CD4-positive, alpha-beta T cell treated with Interferon gamma for 1 hour (primary cell): ENCODE measurements at places on chromosomes 7 and 10.

DNA sequence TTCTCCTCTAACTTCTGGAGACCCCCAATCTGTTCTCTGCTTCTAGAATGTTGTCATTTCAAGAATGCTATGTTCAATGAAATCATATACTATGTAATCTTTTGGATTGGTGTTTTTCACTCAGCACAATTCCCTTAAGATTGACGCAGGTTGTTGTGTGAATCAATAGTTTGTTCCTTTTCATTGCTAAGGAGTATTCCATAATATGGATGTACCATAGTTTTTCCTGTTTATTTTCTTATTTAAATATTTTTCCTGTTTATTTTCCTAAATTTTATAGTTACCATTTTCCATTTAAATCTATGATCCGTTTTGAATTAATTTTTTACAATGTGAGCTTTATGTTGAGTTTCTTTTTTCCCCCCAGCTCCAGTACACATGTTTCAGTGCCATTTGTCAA, 604.5 kb downstream of the SUGCT start:
- DNase-seq, result no peak

- DNase-seq, result no peak
These were observed 223.4 kb downstream of the BMPER start for GRCh38 chr7:34128762-34129161.

DNA sequence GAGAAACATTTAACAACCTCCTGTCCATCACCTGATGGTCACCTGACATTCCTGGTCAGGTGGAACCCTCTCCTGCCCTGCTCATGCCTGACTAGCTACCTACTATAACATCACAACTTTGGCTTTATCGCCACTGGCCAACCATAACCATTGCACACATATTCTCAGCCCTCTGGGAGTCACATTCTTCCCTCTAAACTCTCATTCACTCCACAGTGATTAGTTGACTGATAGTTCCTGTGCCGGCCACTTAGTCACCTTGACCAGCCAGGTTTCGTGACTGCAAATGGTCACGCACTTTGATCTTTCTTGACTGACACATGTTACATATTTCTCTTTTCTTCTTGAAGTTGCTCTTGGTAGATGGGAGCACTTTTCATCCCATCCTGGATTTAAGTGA, 50.1 kb downstream of the GNAI1 start:
- DNase-seq, result no peak

GRCh38 chr10:113100281-113100680, 150.2 kb downstream of the TCF7L2 start:
- no peak for DNase-seq

GRCh38 chr7:45106-46090, 147.0 kb upstream of the FAM20C start:
- no peak for DNase-seq

DNA sequence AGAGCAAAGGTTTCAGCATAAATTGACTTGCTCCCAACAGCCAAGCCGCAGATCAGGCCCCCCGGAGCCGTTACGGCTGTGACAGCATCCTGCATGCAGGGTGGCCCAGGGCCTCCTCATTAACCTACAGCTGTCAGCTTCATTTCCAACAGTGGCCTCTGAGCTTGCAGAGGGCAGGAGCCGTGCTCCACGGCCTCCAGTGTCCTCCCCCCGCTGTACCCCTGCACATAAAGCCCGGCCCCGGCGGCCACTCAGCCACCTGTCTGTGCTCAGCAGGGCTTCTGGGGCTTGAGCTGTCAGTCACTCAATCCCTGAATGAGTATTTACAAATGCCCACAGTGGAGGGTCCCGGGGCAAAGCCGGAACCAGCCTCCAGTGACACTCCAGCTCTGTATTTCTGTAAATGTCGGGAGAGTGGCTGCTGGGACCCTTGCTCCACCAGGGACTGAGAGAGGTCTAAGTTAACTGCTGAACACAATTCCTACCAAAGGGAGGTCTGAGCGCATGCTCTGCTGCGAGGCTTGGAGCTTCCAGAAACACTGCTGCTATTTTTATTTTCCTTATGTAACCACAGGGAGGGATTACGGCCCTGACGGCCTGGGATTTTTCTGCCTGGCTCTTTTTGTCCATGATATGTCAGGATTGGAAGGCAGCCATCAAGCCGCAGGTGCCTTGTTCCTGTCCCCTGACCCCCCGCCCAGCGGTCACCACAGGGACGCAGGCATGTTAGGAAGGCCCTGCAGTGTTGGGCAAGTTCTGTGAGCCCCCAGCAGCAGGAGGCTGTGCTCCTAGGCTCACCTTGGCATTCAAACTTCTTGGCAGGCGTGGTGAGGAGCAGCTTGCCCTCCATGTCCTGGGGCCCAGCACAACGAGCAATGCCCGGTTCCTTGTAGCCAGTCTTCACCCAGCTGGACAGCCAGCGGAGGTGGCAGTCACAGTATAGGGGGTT, 165.0 kb downstream of the SLIT1 start:
- DNase-seq, result no peak

DNA sequence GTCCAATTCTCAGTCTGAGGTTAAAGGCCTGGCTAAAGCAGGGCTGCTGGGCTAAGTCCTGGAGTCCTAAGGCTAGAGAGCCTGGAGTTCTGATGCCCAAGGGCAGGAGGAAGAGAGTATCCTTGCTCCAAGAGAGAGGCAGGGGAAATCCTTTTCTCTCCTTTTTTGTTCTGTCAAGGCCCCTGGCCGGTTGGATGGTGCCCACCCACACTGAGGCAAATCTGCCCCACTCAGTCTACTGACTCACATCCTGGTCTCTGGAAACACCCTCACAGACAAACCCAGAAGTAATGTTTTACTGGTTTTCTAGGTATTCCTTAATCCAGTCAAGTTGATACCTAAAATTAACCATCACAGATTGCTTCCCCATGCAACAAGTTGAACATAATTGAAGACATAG, 23.0 kb downstream of the ZNF518A start:
- no peak for DNase-seq

- DNase-seq, result no peak
These were observed 8.1 kb downstream of the CYP26A1 start for GRCh38 chr10:93081834-93082233.

- no peak for DNase-seq
These were observed 34.6 kb upstream of the PDK4 start for GRCh38 chr7:95630702-95631458.

DNA sequence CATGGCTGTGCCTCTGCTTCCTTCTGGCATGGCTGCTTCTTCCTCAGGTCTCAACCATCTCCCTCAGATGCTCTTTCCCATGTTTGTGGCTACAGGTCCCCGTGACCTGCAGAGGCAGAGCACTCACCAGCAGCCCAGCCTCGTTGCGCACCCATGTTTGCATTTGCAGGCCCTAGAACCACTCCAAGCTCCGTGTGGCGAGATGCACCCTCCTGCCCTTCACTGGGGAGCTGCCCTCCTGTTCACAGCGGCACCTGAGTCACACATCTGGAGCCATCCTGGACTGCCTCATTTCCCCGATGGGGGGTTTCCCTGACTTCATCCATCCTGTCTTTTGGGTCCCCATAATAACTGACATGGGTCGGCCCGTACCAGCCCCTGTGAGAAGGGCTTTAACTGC, 35.9 kb downstream of the EGFR start:
- DNase-seq, result no peak

GRCh38 chr7:82539969-82540368, 96.4 kb upstream of the CACNA2D1 start:
- DNase-seq, result no peak

GRCh38 chr7:127838816-127839415, 186.9 kb downstream of the SND1 start:
- no peak for DNase-seq

DNA sequence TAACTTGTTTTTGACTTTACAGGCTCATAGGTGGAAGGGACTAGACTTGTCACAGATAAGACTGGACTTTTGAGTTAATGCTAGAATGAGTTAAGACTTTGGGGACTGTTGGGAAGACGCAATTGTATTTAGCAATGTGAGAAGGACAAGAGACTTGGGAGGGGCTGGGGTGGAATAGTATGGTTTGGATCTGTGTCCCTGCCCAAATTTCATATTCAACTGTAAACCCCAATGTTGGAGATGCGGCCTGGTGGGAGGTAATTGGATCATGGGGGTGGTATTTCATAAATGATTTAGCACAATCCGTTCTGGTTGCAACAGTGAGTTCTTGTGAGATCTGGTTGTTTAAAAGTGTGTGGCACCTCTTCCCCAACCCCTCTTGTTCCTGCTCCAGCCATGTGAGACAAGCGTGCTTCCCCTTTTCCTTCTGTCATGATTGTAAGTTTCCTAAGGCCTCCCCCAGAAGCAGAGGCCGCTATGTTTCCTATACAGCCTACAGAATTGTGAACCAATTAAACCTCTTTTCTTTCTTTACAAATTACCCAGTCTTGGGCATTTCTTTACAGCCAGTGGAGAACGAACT, 22.6 kb downstream of the RNF216 start:
- DNase-seq, result no peak

- no peak for DNase-seq
These were observed 120.7 kb downstream of the TES start for GRCh38 chr7:116331020-116331419.

DNA sequence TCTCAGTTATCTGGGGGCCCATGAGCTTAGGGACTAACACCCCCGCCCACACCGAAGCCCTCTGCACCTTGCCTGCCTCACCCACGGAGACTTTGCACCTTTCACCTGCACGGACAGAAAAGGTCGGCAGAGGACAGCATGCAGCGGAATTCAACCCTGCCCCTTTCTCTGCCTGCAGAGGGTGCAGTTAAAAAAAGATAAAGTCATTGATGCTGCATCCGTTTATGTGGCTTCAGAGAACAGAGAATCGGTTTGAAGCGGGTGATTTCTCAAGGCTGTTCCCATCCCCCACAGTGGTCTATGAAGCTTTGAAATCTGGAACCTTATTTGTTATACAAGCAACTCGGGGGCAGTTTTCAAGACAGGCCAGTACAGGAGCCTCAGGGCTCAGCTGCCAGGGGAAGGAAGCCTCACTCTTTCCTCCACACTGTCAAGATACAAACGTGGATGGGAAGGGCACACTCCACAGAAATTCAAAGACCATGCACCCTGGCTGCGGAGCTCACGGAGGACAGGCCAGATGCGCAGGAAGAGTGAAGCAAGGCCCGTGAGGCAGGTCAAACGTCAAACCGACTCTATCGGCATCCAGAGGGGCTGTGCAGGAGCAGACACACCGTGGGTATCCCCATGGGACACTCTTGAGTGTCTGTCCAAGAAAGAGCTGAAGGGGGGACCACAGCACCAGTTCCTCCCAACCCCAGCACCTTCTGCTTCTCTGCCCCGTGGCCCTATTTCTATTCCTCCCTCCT, 66.3 kb downstream of the INSIG1 start:
- no peak for DNase-seq

DNA sequence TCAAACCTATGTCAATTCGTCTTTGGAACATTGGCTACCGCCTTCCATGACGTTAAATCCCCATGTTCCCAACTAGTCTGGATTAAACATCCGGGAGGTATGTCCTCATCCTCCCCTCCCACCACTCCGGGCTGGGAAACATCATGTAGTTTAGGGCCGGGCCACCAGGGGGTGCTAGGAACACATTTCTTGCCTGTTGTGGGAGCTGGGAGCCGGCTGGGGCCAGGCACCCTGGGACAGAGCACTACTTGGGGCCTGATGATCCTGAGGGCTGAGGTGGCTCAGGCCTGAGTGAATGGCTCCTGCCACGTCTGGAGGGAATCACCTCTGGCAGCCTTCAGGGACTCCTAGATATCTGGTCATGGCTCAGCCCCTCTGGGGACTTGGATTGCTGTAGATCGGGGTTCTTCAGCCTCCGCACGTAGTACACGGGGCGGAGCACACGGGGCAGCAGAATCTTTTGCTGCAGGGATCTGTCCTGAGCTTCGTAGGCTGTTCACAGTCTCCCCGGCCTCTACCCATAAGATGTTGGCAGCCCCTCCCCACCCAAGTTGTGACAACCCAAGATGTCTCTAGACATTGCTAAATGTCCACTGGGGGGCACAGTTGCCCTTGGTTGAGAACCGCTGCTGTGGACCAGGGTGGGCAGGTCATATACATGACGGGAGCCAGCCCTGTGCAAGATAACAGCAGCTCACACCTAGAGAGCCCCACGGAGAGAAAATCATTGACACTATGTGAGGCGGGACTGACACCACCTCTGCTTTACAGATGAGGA, 141.2 kb upstream of the ZNF716 start:
- DNase-seq, result no peak

DNA sequence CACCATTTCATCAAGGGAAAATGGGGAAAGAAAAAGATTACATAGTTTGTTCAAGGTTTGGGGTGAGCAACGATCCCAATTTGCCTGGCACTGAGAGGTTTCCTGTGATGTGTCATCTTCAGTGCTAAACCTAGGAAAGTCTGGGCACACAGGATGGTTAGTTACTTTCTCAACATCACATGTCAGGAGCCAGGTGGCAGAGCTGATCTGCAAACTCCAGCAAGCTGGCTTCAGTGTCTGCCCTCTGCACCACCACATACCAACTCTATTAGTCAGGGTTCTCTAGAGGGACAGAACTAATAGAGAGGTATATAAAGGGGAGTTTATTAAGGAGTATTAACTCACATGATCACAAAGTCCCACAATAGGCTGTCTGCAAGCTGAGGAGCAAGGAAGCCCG, 11.3 kb downstream of the ADAM12 start:
- DNase-seq, result no peak
